ENCODE measurements at places on chromosomes 3 and 15.

GRCh38 chr3:43372809-43373559 is 86.6 kb downstream of the SNRK start:
- DNase-seq = no peak

- no peak for DNase-seq
These were observed 507.8 kb downstream of the TUSC7 start for GRCh38 chr3:117217355-117217754.

GRCh38 chr3:59895972-59896371 is 846.1 kb upstream of the CFAP20DC start:
- no peak for DNase-seq

DNA sequence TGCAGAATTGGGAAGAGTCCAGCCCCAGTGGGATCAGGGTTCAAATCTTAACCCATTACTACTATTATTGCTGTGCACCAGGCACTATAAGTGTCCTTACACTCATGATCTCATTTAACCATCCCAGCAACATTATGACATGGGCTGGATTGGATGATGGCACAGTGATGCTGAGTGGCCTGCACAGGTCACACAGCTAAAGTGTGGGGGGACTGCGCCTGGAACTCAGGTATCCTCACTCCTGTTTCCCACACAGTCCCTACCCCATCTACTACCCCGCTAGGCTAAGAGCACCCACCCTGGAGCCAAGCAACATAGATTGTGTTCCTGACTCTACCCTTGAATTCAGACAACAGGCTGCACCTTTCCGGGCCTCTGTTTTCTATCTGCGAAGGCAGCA is 16.0 kb downstream of the WNT5A start:
- DNase-seq = no peak

- DNase-seq = no peak
These were observed 94.0 kb downstream of the ETFA start for GRCh38 chr15:76217029-76217881.

GRCh38 chr3:191641789-191642188 is 180.8 kb downstream of the PYDC2 start:
- DNase-seq = no peak

DNA sequence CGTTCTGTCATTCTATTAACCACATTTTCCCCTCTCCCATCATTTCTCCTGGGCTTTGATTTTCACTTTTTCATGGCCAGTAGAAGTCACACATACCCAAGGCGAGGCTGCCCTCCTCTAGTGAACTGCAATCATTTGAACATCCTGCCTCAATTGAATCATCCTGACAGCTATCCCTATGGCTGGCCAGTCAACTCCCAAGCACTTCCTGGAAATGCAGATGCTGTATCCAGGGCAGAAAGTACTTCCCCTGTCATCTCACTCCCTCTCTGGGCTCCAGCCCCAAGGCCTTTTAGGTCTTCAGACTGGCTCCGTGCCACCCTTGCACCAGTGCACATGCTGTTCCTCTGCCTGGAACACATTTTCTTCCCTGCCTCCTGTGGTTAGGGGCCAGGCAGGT is 738.3 kb upstream of the CFAP20DC start:
- no peak for DNase-seq

- DNase-seq = no peak
These were observed 15.2 kb downstream of the GK5 start for GRCh38 chr3:142210144-142210543.

DNA sequence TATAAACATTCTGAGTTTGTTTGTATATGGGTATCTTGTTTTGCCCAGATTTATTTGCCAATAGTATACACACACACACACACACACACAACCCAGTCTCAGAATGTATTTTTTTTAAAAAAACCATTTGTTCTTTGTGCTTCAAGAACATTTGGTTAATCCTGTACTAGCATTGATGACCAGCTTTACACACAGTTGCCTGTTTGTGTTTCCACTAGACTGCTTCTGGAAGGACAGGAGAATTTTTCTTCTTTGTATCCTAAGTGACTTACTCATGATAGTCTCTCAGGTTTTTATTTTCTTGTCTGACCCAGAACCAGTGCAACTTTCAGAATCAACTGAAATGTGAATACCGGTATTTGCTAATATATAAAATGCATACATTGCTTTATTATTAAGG is 40.5 kb downstream of the U2SURP start:
- DNase-seq = no peak

DNA sequence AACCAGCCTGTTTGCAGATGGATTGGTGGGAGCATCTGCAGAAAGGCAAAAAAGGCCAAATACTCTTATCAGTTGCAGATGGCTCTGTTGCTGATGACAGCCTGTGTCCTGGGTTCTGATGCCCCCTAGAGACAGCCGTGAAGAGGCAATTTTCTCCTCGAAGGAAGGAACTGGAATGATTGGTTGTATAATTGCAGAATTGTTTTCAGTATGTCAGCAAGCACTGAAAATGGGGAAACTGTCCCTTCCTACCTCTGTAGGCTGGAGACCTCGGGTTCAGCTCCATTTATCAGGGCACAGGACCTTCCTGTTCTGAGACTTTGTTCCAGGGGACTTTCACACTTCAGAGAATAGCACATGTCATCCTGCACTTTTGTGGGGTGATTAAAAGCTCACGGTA is 103.0 kb downstream of the PGPEP1L start:
- DNase-seq = no peak

DNA sequence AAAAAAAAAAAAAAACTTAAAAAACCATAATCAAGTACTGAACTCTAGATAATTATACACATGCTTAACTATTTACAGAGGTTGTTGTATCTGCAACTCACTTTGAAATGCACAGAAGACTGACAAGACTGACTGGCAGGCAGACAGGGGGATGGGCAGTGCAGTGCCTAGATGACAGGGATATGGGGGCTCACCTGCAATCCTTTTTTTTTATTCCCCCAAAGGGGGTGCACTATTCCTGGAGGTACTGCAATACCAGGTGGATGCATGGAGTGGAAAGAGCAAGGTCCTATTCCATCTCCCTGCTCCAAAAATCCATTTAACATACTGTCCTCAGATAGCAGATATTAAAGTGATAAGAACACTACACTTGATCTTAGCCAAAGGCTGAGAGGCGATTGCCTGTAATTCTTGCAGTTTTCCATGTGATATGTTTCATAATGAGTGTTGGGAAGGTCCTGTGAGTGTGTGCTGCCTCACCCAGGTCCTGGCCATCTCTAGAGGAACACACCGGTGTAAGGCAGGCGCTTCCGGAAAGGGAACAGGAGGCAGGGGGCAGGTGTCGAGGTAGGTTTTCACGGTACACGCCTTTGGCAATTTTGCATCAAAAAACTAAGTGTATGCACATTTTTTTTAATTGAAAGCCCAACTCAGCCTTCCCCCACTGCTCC is 22.7 kb downstream of the SEC61A1 start:
- no peak for DNase-seq

DNA sequence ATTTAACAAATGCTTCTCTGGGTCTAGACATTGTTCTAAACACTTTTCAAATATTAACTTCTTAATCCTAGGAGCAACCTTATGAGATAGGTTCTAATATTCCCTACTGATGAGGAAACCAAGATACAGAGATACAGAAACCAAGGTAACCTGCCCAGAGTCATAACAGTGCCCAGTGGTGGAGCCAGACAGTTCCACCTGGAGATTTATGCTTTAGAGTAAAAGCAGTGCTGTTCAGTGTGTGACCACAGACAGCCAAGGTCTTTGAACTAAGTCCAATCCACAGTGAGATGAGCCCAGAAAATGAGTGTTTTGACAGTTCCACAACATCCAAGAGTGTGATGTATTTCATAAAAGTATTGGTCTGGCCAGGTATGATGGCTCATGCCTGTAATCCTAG is 105.2 kb upstream of the UMPS start:
- DNase-seq = no peak

GRCh38 chr3:79184251-79184650 is 583.5 kb downstream of the ROBO1 start:
- no peak for DNase-seq

GRCh38 chr3:57446318-57446841 is 97.8 kb downstream of the DNAH12 start:
- no peak for DNase-seq

DNA sequence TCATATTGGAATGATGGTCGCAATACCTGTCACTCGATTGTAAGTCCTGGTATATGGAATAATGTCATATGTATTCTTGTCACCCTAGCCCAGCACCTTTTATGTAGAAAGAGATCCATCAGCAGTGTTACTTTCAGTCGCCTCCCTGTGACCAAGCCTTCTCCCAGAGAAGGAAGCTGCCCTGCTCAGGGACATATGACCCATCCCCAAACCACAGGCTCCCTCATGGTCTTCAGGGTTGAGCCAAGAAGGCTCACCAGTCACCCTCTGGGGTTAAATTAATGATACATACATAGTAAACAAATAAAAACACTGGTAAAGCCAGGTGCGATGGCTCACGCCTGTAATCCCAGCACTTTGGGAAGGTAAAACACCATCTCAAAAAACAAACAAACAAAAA is 4.6 kb upstream of the MFGE8 start:
- DNase-seq = no peak

DNA sequence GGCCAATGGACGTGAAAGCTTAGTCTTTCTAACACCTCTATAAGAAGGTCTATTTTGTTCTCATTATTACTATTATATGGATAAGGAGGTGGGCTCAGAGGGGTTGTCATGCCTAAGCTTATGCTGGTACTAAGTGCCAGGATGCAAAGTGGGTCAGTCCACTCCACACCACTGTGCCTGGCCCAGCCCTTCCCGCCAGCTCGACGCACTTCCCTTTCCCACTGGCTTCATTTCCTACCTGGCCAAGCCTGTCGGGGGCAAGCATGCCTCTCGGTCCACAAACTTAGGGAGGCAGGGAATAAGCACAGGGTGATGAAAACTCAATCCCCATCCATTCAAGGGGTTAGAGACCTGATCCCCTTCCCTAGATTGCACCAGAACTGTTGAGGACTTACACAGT is 5.9 kb upstream of the SYNM start:
- no peak for DNase-seq

DNA sequence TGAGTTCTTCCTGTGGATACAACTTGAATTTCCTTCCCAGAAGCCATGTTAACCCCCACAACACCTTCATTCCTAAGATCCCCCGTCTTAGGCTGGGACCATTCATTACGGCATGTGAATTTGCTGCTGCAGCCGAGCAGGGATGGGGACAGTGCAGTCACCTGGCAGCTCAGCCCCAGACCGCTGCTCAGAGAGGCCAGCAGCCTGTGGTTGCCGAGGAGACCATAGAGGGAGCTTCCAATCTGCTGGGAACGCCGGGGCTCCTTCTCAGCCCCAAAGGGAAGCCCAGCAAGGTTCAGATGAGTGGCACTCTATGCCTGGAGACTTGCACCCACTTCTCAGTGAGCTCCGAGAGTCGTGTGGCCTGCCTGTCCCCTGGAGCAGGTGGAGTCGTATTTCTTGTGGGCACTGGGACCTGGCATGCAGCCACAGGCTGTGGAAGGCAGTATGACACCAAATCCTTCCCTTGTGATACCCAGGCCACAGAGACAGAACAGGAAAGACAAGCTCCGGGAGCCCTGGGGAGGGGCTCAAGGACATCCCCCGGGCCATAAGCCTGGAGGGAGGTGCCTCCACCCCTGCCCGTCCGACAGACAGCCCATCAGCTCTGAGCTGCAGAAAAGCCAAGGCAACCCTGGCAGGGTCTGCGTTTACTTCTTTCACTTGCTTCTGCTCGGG is 167.3 kb downstream of the FAM43A start:
- DNase-seq = no peak

- DNase-seq = no peak
These were observed 83.8 kb downstream of the GADL1 start for GRCh38 chr3:30810625-30811024.

DNA sequence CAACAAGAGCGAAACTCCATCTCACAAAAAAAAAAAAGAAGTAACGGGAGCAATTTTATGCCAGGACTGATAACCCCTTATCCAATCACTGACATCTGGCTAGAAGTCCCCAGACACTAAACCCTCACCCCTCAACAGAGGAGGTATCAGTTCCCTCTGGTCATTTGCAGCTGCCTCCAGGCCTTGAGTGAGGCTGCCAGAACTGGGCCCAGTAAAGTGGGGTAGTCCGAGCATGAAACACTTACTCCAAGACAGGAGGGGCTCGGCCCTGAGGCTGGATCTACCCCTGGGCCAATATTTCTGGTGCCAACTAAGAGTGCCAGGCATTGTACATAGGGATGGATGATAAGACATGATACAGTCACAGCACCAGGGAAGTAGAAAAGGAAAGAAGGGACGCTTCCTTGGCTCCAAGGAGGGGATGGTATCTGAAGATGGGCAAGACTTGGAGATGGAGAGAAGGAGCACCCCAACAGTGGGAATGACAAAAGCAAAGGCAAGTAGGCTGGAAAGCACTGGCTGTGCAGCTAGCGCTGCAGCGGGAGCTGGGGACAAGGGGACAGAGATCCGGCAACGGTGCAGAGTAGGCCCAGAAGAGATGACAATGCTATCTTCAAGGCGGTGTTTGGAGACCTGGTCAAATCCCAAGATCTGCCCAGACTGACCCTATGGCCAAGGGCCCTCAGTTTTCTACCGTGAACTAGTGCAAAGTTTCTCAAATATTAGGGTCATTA is 2.2 kb downstream of the XXYLT1 start:
- DNase-seq = no peak

DNA sequence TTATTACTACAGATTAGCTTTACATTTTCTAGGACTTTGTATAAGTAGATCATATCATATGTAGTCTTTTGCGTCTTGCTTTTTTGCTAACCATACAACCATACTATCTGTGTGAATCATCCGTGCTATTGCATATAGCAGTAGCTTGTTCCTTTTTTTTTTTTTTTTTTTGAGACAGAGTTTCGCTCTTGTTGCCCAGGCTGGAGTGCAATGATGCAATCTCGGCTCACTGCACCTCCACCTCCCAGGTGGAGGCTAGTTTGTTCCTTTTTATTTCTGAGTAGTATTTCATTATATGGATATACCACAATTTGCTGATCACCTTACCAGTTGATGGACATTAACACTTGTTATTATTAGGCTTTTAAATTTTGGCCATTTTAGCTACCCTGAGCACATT is 54.5 kb upstream of the TBL1XR1 start:
- DNase-seq = no peak

DNA sequence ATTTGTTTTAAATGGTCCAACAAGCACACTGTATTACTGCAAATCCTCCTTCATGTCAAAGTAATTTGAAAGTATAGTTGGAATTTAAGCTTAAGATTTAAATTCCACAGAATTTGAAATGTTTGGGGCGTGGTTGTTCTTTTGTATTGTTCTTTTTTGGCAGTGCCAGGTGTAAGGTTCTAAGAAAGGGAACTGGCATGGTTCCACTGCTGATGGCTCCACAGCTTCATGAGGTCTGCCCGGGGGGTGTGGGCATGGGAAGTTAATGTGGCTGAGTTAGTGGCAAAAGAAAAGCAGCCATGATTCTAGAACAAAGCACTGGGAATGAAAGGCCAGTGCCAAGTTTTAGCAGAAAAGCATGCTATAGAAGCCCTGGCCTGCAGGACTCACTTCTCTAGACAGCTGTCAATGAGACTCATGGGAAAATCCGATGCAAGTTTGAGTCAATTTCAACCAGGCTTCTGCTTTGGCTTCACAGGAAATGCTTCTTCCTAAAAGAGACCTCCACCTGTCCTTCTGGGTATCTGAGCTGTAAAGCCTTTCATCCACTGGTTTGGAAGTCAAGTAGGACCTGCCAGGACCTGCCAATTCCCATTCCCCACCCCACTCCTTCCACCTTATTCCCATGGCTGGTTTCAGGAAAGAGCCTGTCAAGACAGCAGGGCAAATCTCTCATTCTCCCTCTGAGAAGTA is 18.9 kb downstream of the CDCP1 start:
- no peak for DNase-seq

- DNase-seq = no peak
These were observed 498.1 kb upstream of the TPRG1 start for GRCh38 chr3:188673646-188674186.
